ENCODE measurements at places on chromosomes 2 and 18.

GRCh38 chr18:22074282-22075070 is 94.9 kb upstream of the GATA6 start:
- DNase-seq = no peak
- no peaks in the 10 kb centered on the region for H3K4me1 ChIP-seq
- H3K36me3 ChIP-seq = no peaks in the 10 kb centered on the region
- H3K27me3 ChIP-seq = no peaks in the 10 kb centered on the region
- H3K4me3 ChIP-seq = no peak overlapping the region
- no peak overlapping the region for H3K27ac ChIP-seq

- no peaks in the 10 kb centered on the region for H3K4me1 ChIP-seq
- no peak overlapping the region for H3K4me3 ChIP-seq
- no peak overlapping the region for H3K27ac ChIP-seq
- no peaks in the 10 kb centered on the region for H3K36me3 ChIP-seq
Measured at GRCh38 chr2:129872446-129872845, 107.0 kb upstream of the RAB6C start.

GRCh38 chr2:2641541-2642410 is 310.7 kb upstream of the MYT1L start:
- H3K4me1 ChIP-seq = no peaks in the 10 kb centered on the region
- H3K27ac ChIP-seq = no peak overlapping the region
- DNase-seq = no peak
- H3K36me3 ChIP-seq = no peaks in the 10 kb centered on the region

DNA sequence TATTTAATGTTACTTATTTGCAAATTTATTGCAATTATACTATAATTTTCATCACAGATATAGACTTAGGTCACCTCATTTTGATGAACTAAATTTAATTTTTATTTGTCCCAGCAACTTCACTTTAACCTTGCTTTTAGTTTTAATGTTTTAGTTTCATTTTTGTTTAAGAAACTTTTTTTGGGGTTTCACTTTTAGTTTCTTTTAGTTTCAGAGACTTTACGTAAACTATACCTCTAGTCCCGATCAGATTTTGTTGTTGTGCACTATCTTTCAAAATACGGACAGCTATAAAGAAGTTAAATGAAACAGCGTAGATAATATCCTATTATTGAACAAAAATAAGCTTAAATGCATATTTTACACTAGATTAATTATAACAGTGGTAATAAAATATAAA is 460.5 kb downstream of the ERBB4 start:
- no peak for DNase-seq
- no peak overlapping the region for H3K4me3 ChIP-seq
- H3K27ac ChIP-seq = no peak overlapping the region
- H3K27me3 ChIP-seq = no peaks in the 10 kb centered on the region
- H3K4me1 ChIP-seq = no peaks in the 10 kb centered on the region
- no peaks in the 10 kb centered on the region for H3K36me3 ChIP-seq

DNA sequence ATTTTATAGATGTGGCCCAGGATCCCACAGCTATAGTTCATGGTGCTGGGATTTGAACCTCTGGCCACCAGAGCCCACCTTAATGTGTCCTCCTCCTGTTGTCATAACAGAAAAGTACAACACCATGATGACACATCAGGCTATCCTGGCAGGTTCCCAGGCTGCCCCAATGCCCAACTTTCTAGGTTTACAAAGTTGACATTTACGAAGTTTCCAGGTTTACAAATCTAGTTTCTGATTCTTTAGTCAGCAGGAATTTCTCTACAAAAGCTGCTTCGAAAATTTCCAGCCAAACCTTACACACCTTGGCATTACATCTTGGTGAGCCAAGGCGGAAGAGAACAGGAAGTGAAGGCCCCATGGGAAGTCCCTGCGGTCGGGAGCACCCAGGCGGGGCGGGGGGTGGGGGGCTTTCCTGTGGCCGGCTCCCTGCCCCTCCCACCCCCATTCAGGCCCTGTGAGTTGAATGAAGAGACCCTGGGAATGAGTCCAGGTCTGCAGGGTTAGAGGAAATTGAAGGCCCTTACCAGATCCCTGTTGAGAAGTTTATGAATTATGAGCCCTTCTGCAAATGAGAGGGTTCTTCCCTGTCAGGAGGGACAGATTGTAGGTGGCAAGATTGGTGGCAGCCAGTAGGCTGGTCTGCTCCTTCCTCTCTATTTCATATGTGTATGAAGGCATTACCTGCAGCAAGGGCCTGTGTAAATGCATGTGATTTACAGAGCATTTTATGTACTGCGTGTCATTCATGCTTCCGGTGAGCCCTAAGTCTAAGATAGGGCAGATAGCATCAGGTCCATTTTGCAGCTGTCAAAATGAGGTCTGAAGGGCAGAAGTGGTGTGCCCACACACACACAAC is 11.1 kb upstream of the IL1RN start:
- H3K27ac ChIP-seq = no peak overlapping the region
- H3K4me1 ChIP-seq = peaks cover 11% of the 10 kb centered on the region
- H3K36me3 ChIP-seq = no peaks in the 10 kb centered on the region
- no peaks in the 10 kb centered on the region for H3K27me3 ChIP-seq
- no peak overlapping the region for H3K4me3 ChIP-seq

- DNase-seq = no peak
- H3K36me3 ChIP-seq = no peaks in the 10 kb centered on the region
- no peak overlapping the region for H3K4me3 ChIP-seq
- no peaks in the 10 kb centered on the region for H3K27me3 ChIP-seq
Measured at GRCh38 chr2:103361712-103362111, 599.9 kb downstream of the TMEM182 start.

GRCh38 chr2:96157649-96158553 is 12.7 kb upstream of the DUSP2 start:
- no peaks in the 10 kb centered on the region for H3K4me1 ChIP-seq
- no peaks in the 10 kb centered on the region for H3K36me3 ChIP-seq
- no peaks in the 10 kb centered on the region for H3K27me3 ChIP-seq
- peak overlapping the region; percentile 22 for H3K27ac ChIP-seq
- H3K4me3 ChIP-seq = no peak overlapping the region

DNA sequence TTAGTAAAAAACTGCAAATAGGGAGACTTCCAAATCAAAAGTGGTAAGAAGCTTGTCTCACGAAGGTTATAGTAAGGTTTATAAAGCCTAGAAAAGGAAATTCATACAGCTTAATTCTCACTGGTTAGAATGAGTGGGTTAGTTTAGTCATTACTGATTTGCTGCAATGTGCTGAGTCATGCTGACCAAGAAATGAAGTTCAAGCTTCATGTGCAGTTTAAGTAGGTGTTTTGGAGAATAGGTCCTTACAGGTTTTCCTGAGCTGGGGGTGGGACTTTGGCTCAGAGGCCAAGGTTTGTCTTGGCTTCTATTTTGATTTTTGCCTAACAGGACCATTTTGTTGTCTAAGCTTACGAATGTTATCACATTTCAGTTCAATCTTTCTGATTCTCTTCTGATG is 15.1 kb downstream of the CLIP4 start:
- H3K27ac ChIP-seq = no peak overlapping the region
- DNase-seq = no peak
- H3K4me3 ChIP-seq = no peak overlapping the region
- peaks cover 20% of the 10 kb centered on the region for H3K4me1 ChIP-seq

- no peaks in the 10 kb centered on the region for H3K36me3 ChIP-seq
- peaks cover 7% of the 10 kb centered on the region for H3K4me1 ChIP-seq
- DNase-seq = no peak
Measured at GRCh38 chr2:72604468-72604867, 221.4 kb downstream of the EXOC6B start.

- H3K4me3 ChIP-seq = no peak overlapping the region
- H3K27me3 ChIP-seq = no peaks in the 10 kb centered on the region
- H3K4me1 ChIP-seq = no peaks in the 10 kb centered on the region
Measured at GRCh38 chr18:78717051-78717765, 262.4 kb upstream of the SALL3 start.

DNA sequence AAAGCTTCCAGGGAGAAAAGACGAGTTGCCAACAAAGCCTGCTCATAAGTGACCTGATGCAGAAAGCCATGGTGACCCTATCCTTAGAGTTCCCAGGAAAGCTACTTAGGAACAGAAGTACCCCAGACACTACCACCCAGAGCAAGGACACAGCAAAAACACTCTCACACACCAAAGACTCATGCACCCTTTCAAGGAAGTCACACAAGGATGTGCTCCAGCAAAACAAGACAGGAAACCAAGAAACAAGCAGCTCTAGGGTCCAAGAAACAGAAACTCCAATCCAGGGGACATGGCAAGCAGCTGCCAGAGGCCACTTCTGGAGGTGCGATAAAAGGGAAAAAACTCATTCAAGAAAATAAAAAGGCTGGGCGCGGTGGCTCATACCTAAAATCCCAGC is 5.7 kb downstream of the KIF1A start:
- no peak overlapping the region for H3K27ac ChIP-seq
- no peaks in the 10 kb centered on the region for H3K27me3 ChIP-seq
- peaks cover 3% of the 10 kb centered on the region for H3K4me1 ChIP-seq

DNA sequence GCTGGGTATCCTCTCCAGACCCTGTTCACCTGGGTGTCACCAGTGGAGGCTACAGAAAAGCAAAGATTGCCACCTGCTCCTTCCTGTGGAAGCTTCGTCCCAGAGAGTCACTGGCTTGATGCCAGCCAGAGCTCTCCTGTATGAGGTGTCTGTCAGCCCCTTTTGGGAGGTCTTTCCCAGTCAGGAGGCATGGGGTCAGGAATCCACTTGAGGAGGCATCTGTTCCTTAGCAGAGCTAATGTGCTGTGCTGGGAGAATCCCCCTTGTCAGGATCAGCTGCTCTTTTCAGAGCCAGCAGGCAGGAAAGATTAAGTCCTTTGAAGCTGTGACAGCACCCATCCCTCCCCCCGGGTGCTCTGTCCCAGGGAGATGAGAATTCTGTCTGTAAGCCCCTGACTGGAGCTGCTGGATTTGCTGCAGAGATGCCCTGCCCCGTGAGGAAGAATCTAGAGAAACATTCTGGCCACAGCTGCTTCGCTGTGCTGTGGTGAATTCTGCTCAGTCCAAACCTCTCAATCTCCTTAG is 121.8 kb downstream of the GPR39 start:
- no peaks in the 10 kb centered on the region for H3K4me1 ChIP-seq
- no peak overlapping the region for H3K27ac ChIP-seq
- no peaks in the 10 kb centered on the region for H3K27me3 ChIP-seq
- DNase-seq = no peak

DNA sequence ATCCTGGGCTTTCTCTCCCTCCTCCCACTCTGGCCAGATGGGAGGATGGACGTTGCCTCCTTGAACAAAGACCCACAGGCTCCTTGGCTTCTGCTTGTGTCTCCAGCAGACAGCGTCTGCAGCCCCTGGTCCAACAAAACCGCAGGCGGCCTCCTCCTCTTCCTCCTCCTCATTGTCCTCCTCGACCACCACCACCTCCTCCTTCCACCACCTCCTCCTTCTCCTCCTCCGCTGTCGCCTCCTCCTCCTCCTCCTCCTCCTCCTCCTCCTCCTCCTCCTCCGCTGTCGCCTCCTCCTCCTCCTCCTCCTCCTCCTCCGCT is 45.7 kb upstream of the ALPP start:
- no peaks in the 10 kb centered on the region for H3K27me3 ChIP-seq
- no peak for DNase-seq
- no peaks in the 10 kb centered on the region for H3K4me1 ChIP-seq
- H3K27ac ChIP-seq = no peak overlapping the region
- H3K36me3 ChIP-seq = peaks cover 59% of the 10 kb centered on the region

GRCh38 chr2:30866974-30867373 is 59.7 kb upstream of the CAPN13 start:
- no peaks in the 10 kb centered on the region for H3K27me3 ChIP-seq
- H3K4me3 ChIP-seq = no peak overlapping the region
- H3K36me3 ChIP-seq = no peaks in the 10 kb centered on the region
- no peak for DNase-seq
- no peak overlapping the region for H3K27ac ChIP-seq
- no peaks in the 10 kb centered on the region for H3K4me1 ChIP-seq

DNA sequence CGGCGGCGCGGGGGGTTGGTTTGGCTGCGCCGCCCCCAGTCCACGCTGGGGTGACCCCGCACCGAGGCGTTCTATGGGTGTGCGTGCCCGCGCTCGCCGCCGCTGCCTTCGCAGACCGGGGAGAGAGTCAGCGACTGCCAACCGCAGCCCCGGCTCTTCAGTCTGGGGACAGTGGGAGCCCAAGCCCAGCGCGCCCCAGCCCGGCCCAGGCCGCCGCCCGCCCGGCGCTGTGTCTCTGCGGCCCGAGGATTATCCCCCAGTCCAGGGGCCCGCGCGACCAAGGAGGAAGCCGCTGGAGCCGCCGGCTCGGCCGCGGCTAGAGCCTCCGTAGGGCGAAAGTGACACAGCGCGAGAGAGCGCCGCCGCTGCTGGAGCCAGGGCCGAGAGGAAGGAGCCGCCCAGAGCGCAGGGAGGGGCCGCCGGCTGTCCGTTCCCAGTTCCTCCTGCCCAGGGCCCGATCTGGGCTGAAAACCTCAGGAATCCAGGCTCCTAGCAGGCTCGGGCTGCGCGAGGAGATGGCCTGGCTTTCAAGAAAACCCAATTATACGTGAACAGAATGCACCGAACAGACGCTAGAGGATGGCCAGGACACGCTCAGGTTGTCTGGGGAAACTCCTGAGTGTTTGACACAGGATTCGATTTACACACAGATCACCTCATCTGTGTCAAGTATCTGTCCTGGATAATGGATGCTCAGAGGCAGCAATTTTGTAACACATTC is 2.4 kb downstream of the CTIF start:
- H3K27me3 ChIP-seq = no peaks in the 10 kb centered on the region
- H3K4me3 ChIP-seq = peak overlapping the region; percentile 80
- H3K36me3 ChIP-seq = no peaks in the 10 kb centered on the region
- H3K4me1 ChIP-seq = peaks cover 5% of the 10 kb centered on the region

DNA sequence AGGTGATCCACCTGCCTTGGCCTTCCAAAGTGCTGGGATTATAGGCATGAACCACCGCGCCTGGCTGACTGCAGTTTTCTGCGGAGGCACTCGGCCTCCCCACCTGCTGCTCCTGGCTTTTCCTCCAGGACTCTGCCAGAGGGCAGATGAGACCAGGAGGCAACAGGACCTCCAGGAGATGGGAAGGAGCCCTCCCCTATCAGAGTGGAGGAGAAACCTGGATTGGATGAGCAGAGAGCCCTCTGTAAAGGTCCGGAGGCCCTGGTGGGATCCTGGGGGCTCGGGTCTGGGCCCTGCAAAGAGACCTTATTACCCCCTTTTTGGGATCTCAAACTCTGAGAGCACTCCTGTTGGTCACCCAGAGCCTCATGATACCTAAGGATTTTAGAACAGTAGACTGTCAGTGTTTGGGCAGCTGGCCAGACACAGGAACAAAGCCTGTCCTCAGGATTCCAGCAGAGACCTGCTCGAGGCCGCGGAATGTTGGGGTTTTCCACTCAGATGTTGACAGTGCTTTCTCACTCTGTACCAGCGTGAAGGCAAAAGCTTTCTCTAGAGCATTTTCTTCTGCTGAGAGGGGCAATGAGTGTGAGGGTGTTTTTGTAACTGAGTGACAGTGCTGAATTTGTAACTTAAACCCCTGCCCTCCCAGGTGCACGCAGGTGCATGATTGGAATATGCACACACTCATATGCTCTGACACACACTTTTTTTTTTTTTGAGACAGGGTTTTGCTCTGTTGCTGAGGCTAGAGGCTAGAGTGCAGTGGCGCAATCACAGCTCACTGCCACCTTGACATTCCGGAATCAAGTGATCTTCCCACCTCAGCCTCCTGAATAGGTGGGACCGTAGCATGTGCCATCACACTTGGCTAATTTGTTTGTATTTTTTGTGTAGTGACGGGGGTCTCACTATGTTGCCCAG is 48.4 kb downstream of the NPPC start:
- DNase-seq = no peak
- no peak overlapping the region for H3K4me3 ChIP-seq
- no peaks in the 10 kb centered on the region for H3K27me3 ChIP-seq
- no peak overlapping the region for H3K27ac ChIP-seq
- no peaks in the 10 kb centered on the region for H3K4me1 ChIP-seq
- H3K36me3 ChIP-seq = no peaks in the 10 kb centered on the region

GRCh38 chr2:36490749-36491148 is 107.2 kb downstream of the FEZ2 start:
- H3K27ac ChIP-seq = peak overlapping the region; percentile 22
- no peaks in the 10 kb centered on the region for H3K27me3 ChIP-seq
- no peak for DNase-seq
- H3K4me1 ChIP-seq = no peaks in the 10 kb centered on the region
- no peak overlapping the region for H3K4me3 ChIP-seq

All from tibial nerve (tissue), 4 donors.